Ascending aorta (tissue), 2 donors: ENCODE measurements at places on chromosomes 11 and 22.

DNA sequence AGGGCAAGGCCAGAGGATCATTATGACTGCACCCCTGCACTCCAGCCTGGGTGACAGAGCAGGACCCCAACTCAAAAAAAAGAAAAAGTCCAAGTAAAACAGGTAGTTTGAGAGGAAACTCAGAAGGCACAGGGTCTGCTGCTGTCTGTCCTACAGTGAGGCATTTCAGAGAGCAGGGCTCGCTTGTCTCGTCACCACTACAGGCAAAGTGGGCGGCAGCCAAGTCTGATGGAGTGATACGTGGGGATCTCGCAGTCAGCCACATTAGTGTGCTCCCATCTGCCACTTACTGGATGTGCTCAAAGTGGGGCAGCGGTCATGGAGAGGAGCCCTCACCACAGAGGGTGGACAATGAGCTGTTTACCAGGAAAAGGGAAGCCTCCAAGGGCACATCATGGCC lies 42.1 kb downstream of the PI4KA start:
- DNase-seq, result no peak

GRCh38 chr22:23036684-23037428 lies 33.5 kb upstream of the GNAZ start:
- no peak for DNase-seq

GRCh38 chr11:131353766-131354165 lies 16.6 kb upstream of the NTM start:
- no peak for DNase-seq

DNA sequence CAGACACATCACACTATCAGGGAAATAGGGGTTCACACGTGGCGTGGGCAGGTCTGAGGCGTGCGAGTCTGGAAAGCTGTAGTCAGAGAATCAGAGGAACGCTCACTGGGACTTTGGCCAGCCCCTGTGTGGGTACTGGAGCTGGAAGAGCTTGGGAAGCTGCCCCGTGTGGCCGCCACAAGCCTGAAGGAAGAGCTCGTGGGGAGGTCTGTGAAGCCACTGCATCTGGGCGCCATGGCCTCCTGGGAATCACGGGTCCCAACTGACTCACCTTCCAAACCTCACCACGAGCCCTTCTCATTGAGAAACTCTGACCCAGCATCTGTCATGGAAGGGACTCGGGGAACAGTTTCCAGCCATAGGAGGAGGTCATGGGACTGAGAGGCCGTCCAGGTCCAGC lies 5.9 kb upstream of the MRGPRF start:
- no peak for DNase-seq

DNA sequence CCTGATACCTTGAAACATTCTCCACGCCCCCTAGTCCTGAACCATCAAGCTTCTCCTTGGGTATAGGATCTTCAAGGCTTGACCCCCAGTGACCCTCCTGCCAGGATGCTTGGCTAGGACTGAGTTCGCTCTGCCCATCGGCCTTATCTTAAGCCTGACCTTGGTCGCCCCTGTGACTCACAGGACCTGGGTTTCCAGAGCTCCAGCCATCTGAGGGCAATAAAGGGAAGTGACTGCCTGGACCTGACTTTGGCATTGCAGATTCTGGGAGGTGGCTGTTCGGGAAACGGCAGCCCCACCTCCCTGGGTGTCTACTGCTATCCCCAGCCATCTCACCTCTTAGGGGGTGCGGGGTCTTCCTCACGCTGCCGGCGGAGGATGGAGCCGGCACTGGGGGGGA lies 15.4 kb downstream of the CARD10 start:
- no peak for DNase-seq

- no peak for DNase-seq
Measured at GRCh38 chr22:21903283-21903682, 35.8 kb upstream of the MAPK1 start.

- no peak for DNase-seq
Measured at GRCh38 chr11:34957206-34957605, 40.8 kb downstream of the PDHX start.

DNA sequence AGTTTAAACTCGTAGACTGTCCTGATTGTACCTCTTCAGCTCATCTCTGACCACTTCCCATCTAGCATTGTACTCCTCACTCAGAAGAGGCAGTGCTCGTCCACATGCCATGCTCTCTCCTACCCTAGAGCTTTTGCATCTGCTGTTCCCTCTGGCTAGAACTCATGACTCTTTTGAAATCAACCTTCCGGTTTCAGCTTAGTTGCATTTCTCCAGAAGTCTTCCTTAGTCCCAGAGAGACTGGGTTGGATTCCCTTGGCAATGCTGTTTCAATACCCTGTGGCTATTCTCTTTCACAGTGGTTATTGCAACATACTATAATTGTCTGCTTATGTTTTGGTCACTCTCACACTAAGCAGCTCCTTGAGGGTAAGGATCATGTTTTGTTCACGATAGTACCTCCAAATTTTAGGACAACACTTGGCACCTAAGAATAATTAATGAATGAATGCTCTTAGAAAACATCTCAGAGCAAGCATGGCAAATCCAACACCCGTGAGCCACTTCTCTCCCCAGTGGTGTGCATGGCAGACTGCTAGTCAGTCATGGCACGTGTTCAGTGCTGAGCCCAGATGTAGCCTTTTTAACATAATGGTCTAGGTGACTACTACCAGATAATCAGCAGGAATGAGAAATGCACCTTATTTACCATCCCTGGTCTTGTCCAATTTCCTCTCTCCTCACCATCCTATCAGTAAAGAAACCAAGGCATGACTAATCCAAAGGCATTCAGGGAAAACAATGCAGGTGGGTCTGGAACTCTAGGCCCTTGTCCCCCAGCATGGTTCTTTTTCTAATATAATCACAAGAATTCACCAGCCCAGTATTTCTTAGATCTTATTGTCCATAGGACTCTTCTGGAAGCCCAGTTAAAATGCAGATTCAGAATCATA lies 14.5 kb downstream of the SEPTIN3 start:
- DNase-seq, result no peak

DNA sequence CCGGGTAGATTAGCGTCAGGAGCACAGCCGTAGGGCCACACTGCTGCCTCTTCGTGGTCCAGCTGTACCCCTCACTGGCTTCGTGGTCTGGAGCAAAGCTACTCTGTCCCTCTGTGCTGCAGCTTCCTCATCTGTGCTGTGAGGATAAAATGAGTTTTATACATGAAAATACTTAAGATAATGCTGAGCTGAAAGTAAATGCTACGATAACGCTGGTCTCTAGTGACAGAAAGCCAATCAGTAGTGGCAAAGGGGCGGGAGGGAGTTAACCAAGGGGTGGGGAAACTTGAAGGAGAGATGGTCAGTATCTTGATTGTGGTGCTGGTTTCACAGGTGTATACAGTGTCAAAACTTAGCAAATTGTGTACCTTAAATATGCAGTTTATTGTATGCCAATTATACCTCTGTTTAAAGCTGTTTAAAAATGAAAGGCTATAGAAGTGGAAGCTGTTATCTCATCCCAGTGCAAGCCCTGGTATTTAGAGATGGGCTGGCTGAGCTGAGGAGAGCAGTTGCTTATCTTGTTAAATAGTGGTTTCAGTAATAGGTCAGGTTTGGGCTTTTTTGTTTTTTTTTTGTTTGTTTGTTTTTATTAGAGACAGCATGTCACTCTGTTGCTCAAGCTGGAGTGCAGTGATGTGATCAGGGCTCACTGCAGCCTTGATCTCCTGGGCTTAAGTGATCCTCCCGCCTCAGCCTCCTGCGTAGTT lies 36.7 kb downstream of the ACO2 start:
- DNase-seq, result no peak

- DNase-seq, result no peak
Measured at GRCh38 chr11:37948258-37948657, 1350.2 kb upstream of the RAG2 start.

DNA sequence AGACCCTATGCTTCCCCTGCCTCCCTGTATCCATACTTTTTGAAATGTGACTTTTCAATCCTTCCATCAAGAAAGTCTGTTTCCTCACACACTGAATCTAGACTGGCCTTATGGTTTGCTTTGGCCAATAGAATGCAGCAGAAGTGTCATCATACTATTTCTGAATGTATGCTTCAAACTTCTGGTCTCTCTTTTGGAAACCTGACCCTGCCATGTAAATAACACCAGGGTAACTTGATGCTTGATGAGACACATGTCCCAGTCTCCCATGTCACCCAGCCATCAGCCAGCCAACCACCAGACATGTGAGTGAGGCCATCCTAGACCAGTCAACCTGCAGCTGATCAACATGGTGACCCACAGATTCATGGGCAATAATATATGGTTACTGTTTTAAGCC lies 29.7 kb upstream of the CAVIN3 start:
- DNase-seq, result no peak

GRCh38 chr22:17866621-17867020 lies 92.4 kb upstream of the BID start:
- DNase-seq, result no peak

DNA sequence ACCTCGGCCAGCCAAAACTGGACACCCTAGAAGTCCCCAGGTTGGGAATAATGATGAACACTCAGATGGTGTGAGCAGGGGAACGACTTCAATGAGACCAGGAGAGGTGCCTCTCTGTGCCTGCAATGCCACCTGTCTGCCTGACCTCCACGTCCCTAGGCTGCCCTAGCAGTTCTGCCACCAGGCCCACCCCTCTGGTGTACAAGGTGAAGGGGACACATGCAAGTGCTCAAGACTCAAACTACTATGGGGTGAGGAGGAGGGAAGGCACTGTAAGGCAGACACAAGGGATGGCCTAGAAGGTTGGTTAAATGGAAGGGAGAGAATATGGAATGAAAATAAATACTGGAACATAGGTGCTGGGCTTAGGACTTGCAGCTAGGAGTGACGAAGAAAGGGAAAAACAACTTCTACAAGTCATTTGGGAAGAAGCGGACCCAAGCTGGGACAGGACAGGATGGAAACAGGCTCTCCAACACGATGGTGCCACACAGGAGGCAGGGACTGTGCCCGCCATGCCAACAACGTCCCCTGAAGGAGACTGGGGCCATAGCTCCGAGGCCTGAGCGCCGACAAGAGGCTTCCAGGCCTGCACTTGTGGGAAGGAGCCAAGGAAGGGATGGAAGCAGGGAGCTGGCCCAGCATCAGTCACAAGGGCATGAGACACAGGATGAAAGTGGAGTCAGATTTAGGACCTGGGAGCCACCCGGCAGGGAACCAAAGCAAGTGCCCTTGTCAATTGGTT lies 18.5 kb downstream of the SERPIND1 start:
- DNase-seq, result no peak

DNA sequence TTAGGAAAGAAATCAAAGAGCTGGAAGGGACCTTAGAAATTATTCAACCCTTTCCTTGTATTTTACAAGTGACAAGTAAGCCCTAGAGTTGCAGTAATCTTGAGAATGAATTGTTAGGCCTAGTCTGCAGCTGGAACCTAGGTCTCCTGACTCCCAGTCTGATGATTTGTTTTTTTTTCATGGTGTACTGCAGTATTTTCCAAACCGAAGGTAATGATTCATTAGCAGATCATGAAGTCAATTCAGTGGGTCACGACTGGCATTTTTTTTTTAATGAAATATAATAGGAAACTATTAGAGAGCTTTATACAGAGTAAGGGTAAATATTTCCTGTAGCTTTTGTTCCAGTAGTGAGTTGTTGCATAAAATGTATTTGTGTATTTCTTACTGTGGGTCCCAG lies 42.8 kb downstream of the EXT2 start:
- no peak for DNase-seq

GRCh38 chr11:26199331-26200095 lies 132.4 kb upstream of the ANO3 start:
- no peak for DNase-seq

DNA sequence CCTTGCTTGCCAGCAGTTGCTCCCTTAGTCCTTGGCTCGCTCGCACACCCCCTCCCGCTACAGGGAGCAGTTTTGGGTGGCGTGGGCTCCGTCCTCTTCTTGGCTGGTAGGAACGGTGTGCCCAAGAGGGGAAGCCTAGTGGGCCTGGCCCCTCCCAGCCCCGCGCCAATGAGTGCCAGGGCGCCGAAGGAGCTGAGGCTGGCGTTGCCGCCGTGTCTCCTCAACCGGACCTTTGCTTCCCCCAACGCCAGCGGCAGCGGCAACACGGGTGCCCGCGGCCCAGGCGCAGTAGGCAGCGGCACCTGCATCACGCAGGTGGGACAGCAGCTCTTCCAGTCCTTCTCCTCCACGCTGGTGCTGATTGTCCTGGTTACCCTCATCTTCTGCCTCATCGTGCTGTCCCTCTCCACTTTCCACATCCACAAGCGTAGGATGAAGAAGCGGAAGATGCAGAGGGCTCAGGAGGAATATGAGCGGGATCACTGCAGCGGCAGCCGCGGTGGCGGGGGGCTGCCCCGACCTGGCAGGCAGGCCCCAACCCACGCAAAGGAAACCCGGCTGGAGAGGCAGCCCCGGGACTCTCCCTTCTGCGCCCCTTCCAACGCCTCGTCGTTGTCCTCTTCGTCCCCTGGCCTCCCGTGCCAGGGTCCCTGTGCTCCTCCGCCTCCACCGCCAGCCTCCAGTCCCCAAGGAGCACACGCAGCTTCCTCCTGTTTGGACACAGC lies 1.6 kb downstream of the C11orf87 start:
- DNase-seq, result no peak

GRCh38 chr11:83374311-83374710 lies 88.1 kb upstream of the CCDC90B start:
- DNase-seq, result no peak

DNA sequence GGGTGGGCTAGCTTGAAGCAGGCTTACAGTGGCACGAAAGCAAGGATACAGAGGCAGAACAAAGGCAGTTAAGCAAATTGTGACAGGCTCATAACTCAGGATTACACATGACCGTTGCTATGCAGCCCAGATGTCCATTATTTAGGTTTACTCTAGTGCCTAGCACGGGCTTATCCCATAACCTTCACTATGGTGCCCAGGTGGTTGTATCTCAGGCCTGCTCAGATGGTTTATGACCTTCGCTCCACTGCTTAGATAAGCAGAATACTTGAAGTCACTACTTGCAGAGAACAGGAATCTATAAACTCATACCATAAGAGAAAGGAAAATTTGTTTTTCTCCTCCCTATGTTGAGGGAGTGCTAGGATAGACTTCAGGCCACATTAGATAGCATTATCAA lies 9.0 kb downstream of the OR6M1 start:
- DNase-seq, result no peak

DNA sequence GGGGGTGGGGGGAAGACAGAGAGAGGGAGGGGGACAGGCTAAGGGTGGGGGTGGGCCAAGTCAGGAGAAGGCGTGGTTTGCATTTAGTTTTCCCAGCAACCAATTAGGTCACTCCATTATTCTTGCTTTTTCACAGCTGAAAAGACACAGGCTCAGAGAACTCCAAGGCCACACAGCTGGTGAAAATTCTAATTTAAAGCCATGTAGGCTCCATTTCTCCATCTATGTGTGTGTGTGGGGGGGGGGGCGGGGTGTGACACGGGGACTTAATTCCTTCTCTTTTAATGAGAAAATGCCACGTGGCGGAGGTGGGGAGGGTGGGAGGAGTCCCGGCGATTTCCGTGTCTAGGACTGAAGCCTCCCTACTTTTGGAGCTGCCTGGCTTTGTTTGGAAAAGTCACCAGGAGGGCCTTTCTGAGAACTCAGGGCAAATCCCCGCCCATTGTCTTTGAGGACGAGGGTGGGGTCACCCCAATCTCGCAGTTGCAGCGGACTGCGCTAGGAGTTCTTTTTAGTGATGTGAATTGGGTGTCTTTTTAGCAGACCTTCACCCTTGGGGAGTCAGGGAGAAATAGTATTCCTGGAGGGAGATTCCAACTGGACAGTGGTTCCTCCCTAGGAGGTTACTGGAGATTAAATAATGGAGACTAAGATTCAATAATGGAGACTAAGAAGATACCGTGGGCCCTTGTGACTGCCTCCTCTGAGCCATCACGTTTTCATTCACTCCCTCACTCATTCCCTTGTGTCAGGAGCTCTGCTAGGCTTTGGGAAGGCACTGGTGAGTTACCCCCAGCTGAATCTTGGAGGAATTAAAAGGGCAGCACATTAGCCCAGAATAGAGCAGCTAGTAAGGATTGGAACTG lies 36.4 kb upstream of the PTPRJ start:
- no peak for DNase-seq

GRCh38 chr11:95306801-95307200 lies 75.8 kb upstream of the SESN3 start:
- no peak for DNase-seq
